ENCODE measurements at places on chromosomes 7 and 10.

DNA sequence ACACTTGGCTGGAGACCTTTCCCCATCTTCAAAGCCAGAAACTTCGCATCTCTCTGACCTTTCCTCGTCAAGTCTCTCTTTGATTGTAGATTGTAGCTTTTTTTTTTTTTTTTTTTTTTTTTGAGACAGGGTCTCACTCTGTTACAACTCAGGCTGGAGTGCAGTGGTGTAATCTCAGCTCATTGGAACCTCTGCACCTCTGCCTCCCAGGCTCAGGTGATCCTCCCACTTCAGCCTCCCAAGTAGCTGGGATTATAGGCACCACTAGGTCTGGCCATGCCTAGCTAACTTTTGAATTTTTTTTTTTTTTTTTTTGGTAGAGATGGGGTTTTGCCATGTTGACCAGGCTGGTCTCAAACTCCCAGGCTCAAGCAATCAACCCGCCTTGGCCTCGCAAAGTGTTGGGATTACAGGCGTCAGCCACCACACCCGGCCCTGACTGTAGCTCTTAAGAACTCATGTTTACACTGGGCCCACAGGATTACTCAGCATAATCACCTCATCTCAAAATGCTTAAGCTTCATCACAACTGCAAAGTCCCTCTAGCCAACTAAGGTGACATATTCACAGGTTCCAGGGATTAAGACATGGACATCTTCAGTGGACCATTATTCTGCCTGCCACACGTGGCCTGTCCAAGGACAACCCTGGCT is 11.7 kb downstream of the POLL start:
- DNase-seq: no peak

DNA sequence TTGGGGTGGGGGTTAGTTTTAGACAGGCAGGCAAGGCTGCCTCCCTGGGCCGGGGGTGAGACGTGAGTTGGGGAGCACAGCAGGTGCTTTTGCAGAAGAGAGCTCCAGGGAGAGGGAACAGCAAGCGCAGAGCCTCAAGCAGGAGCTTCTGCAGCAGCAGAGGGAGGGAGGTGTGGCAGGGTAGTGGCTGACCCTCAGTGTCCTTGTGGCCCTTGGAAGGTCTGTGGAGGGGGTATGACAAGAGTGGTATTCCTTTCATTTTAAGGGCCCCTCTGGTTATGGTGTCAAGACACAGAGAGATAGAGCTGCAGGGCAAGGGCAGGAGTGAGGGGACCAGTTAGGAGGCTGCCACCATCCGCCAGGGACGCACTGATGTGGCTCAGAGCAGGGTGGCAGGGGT is 138.9 kb downstream of the EBF3 start:
- DNase-seq: no peak

GRCh38 chr10:51501396-51501795 is 198.0 kb downstream of the CSTF2T start:
- DNase-seq: no peak

DNA sequence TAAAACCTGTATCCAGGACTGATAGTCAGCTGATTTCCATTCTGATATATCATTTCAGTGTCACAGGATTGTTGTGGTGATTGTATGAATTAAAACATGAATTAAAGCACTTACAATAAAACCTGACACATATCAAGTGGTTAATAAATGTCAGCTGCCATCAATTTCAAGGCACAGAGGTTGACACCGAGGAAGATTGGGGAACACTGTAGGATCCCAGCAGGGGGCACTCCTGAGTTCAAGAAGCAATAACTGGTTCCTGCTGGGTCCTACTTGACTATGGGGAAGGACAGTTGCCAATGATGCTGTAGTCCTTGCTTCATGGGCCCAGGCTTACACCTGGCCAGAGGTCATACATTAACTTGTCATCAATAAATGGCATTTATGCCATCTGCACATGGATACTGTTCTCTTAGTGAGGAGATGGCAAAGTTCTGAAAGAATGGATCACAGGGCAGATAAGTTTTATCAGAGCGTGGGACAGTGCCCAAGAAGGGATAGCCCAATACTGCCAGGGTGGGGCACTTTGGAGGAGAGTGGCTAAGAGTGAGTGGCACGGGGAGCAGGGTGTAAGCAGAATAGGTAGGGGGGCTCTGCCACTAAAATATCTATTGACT is 24.1 kb downstream of the FZD1 start:
- DNase-seq: no peak

DNA sequence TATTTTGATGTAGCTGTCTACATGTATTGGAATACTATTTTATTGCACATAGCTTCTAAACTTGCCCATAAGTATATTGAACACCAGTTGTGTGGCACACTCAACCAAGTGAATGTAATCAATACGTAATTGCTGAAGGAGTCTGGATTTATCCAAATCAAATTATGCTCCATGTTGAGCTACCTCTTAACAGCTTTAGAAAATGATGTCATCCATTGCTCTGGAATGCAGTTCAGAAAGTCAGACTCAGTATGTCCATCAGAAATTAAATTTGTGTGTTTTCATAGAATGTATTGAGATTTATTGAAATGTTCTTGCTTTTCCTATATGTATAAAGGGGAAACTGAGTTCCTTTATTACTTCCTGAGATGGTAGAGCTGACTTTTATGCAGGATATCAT is 25.0 kb upstream of the CCAR1 start:
- no peak for DNase-seq

- DNase-seq: no peak
Measured at GRCh38 chr7:130441408-130441869, 623 bp upstream of the CEP41 start.

GRCh38 chr7:100476903-100477870 is 1.8 kb downstream of the TSC22D4 start:
- DNase-seq: no peak

GRCh38 chr10:89262086-89263051 is 10.8 kb upstream of the LIPA start:
- DNase-seq: no peak

DNA sequence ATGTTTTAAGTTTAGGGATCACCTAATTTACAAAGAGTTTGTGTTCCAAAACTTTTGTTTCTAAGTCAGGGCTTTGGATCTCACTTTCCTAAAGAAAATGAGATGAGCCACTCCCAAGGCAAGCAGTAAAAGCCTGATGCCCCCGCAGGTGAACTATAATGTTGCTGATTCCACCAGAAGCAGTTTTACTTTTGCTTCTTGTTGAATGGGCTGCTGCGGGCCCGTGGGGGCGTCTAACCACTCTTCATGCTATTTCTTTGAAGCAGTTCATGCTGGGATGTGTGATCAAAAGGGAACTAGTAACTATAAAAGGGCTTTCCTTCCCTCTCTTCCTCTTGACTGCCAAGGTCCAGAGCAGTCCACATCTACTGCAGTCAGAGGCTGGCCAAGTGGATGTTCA is 118.7 kb upstream of the NEBL start:
- DNase-seq: no peak

GRCh38 chr7:130009848-130010688 is 41.1 kb downstream of the ZC3HC1 start:
- DNase-seq: no peak

DNA sequence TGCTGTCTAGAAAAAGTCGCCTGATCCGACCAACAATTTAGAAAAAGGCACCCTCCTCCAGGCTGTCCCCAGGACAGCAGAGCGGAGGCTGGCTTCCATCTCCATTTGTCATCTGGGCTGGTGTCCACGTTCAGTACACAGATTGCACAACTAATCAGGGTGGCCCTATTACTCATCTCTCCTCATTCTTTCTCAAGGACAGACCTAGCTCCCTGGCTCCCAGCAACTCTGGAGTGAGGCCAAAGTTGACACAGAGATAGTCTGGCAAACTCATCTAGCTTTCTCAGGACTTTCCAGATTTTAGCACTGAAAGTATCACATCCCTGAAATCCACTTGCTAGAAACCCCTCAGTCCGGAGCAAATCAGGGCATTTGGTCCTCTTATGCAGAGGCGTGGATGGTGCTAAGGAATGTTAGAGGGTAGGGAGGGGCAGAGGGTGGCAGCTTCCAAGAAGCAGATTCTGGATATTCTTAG is 75.1 kb downstream of the DNAH11 start:
- DNase-seq: no peak

- no peak for DNase-seq
Measured at GRCh38 chr7:43791665-43792064, 33.2 kb downstream of the BLVRA start.

DNA sequence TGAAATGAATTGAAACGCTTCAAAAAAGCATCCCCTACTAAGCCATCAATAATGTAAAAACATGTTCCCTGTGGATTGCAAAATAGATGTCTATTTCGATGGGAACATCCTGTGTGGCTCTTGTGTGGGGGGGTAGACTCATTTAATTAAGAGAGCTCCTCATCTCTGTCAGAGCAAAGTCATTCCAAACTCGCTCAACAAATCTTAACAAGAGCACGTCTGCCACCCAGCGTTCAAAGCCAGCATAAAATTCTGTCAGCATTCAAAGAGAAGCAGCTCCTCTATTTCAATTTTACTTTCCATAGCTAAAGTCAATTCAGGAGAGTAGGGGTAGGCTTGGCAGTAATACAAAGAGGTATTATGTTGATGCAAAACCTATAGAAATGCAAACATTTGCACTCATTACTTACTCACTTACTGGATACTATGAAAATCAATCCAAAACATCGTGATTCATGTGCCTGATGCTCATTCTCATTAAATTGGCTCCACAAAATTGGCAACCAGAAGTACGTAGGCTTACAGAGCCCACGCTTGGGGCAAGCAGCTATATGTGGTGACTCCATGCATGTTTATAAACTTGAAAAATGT is 114.9 kb downstream of the IPMK start:
- DNase-seq: no peak

- DNase-seq: no peak
Measured at GRCh38 chr7:16970732-16971482, 89.1 kb upstream of the AGR3 start.
